ENCODE measurements at places on chromosomes 12 and 14. TPM values are rescaled to one million over a fixed set of nuclear protein-coding genes. Genes with fewer than 3 reads are reported as not detected.

The CCDC197 gene
- total RNA-seq = not detected

The TMEM119 gene
- total RNA-seq = 4.1 TPM

DNA sequence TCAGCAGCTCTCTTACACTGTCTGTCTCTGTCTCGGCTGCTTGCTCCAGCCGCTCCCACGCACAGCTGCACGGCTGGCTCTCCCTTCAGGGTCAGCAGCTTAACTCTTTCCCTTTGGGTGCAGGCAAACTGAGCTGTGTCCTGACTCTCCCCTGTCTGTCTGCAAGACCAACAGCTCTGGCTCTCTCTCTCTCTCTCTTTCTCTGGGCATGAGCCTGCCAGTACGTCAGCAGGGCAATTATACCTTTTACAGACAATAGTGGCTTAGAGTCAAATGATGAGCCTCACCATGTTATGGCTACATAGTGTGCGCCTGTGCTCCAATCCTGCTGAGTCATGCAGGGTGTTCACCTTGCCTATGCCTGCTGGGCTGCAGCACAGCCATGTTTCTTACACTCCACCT, 120.5 kb upstream of the DDHD1 start:
- no peak for DNase-seq

DNA sequence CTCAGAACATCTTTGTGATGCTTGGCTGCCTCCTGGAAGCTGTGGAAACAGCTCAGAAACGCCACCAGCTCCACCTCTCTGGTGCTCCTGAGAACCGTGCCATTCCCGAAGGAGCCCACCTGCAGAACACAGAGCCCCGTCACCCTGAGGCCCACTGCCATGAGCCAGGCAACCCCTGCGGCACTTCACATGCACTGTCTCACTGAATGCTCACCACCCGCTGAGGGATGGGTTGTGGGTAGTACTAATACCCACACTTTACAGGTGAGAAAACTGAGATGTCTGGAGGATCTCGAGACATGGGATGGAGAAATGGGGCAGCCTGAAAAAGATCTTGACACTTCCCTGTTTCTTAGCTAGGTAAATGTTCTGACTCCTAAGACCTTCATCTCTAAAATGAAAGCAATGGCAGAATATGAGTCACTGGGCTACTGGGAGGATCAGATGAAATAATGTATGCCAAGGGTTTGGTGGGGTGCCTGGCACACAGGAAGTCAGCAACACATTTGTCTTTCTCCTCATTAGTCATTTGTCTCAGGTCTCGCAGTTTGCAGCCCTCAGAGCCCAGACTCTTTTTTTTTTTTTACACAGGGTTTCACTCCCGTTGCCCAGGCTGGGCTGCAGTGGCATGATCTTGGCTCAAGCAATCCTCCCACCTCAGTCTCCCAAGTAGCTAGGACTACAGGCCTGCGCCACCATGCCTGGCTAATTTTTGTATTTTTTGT, 5.3 kb downstream of the OASL start:
- no peak for DNase-seq

- DNase-seq = no peak
Observed at GRCh38 chr12:18703321-18703720, 34.5 kb downstream of the PLCZ1 start.

DNA sequence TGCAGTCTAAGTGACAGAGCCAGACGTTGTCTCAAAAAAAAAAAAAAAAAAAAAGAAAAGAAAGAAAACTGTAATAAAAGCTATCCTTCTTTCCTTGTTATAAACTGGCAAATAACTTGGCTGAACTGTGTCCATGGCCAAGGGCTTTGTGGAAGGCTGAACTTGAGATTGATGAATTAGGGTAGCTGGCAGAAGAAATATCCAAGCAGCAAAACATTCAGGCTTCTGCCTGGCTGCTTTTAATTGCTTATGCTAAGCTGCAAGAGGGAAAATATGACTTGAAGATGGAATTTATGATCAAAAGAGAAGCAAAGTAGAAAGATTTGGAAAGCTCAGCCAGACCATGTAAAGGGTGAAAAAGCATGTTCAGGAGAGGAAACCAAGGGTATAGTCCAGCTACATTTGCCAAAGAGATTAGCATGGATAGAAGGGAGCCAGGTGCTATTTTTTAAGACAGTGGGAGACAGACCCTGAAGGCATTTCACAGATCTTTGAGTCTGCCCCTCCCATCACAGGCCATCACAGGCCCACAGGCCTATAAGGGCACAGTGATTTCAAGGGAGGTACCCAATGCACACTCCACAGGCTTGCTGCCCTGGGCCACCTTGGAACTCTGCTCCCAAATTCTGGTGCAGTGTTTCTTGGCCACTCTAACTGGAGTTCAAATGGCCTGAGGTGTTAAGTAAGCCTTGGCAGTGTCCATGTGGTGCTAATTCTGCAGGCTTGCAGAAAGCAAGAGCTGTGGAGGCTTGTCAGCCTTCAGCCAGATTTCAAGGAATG, 226.0 kb downstream of the AEBP2 start:
- DNase-seq = no peak

The PSEN1 gene
- 221 TPM for total RNA-seq

- DNase-seq = no peak
Observed at GRCh38 chr12:7934889-7935492, 996 bp downstream of the SLC2A3 start.

- DNase-seq = no peak
Observed at GRCh38 chr12:64797156-64797555, 27.3 kb upstream of the TBC1D30 start.

The MGAT4C gene
- total RNA-seq = 0.16 TPM

DNA sequence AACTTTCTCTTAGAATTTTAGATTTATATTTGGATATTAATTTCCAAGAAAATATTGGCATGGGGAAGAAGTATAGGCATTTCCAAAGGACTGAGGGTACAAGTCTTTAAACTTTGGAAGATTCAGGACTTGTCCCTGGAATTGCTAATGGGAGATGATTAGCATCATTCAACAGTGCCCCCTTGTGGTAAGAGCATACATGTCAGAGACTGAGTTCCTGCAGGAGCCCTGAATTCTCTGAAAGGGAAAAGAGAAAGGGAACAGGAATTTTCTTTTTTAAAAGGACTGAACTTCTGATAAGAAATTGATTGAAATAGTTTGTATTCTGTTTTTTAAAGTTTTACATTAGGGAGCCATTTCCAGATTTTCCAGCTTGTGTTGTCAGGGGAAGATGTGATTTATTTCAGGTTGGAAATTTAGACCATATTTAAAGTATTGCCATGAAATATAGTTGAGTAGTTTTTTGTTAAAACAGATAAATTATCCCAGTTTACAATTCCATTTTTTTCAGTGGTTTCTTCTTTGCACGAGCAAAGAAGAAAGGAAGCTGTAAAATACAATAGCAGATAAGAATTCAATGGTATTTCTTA, 44.0 kb upstream of the REP15 start:
- peak; percentile 27 for DNase-seq
